Left lung (tissue), 14 donors: ENCODE measurements at places on chromosomes 6 and 20. TPM values are rescaled to one million over a fixed set of nuclear protein-coding genes. Genes with fewer than 3 reads are reported as not detected.
A peak's percentile ranks its signal among the peaks of the same experiment; 100 is the strongest.

DNA sequence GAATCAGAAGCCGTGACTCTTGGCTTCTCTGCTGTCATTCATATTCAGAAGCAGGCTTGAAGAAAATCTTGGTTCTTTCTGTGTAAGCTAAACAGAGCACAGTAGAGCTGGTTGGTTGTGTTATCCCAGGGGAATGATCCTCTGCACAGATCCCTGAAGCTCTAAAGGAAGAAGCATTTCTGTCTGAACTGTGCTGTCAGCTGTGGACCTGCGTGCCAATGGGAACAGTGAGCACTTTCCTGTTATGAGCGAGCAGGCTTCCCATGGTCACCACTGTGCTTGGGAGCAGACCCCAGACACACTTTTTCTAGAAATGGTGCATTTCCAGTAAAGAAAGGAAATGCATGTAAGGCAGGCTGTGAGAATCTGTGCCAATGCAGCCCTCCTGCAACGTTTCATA is 490.2 kb downstream of the EPM2A start:
- no peak for DNase-seq

DNA sequence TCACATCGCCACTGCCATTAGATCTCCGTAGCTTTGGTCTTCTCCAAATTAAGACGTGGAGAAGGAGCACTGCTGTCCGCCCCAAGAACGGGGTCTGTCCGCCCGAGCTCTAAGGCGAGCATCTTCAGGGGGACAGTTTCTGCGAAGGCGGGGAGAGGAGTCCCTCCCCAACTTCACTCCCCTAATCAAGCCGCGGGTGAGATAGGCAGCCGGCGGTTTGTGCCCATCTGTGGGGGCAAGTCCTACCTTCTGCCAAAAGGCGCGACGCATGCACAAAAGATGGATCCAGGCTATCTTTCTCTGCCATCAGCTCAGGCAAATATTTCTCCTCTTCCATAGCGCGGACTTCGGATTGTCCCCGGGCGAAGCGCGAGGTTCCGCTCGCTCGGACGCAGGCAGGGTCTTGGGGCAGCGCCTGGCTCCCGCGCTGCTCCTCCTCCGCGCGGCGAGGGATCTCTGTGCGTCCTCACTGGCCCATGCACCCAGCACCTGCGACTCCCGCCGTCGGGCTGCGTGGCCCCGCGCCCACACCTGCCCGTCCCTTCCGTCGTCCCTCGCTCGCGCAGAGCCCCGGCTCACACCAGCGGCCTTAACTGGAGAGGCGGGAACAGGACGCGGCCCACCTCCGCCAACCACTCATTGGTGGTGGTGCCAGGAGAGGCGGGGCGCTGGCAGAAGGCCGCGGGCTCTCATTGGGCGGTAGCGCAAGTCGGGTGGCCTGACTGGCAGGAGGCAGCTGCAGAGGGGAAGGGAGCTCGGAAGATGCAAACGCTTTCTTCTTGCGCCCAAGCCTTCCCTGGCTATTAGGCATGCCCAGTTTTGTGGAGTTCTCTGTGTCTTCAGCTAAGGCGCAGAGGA is at the start of gene KHDRBS2:
TSS of gene KHDRBS2 (minus strand) at position 614 of the 858 bp plus-strand sequence.
- peak; percentile 93 for DNase-seq

DNA sequence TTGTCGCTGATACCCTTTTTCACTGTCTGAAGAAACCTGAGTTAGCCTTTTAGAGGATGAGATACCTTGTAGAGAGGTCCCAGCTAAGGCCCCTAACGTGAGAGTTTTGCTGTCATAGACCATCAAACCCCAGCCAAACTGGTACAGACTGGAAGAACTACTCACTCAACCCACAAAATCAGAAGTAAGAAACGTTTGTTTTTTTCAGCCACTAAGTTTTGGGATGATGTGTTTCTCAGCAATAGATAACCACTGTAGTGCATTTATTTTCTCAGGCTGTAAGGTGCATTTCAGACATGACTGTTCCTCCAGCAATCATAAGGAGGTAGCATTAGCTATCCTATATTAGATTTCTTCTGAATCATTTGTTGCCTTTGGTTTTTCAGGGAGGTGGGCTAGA is 407.3 kb upstream of the FLRT3 start:
- no peak for DNase-seq

DNA sequence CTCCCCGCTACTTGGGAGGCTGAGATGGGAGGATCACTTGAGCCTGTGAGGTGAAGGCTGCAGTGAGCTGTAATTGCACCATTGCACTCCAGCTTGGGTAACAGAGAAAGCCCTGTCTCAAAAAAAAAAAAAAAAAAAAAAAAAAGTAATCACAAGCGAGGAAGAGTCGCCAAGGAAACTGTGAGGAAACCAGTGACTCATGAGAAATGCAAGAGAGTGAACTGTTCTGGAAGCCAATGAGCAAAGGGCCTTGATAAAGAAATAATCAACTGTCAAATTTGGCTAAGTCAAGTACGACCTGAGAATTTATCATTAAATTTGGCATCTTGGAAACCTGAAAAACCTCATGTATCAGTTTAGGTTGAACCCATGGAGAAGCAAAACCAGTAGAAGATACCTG is 16.1 kb upstream of the LAMP5 start:
- no peak for DNase-seq

Gene ADGRF5
- polyA plus RNA-seq, result 116 TPM
